ENCODE measurements at places on chromosomes 1 and 21.

DNA sequence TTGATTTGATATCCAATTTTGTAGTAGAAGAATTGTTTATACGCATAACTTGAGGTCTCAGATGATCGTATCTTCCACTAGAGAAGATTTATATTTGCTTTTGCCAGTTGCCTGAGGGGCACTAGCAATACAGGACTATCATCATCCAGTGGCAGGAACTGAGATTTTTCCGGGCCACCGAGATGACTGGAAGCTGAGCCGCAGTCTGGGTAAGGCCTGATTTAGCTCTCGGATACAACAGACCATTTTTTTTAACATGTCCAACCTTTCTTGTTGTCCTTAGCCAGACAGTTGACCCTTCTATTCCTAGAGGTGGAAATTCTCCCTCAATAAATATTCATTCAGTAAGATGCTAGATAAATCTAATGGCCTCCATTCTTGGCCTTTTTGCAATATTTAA lies 25.4 kb upstream of the GUCA2B start:
- no peak for DNase-seq

- DNase-seq: no peak
Measured at GRCh38 chr1:1527092-1527816, 13.2 kb downstream of the TMEM240 start.

DNA sequence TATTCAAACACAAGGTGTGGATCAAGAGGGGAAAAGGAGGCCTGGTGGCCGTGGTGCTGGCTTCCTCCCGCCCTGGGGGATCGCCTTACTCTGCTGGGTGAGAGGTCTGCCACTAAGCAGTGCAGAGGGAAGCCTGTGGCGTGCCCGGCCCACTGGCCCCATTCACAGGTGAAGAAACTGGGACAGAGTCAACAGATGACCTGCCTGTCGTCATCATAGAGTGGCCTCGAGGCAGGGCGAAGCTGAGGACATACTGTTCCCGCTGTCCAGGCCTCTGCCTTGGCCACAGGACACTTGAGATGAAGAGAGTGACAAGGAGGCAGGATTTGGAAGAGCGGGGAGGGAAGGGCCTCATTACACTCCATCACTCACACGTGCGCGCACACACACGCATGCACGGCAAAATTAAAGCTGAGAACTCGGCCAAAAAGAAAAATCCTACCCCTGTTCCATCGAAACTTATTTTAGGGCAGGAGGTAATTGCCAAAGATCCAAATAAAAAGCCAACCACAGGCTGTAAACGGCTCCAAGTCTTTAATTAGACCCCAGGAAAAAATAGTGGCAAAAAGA lies 50.5 kb downstream of the CASZ1 start:
- DNase-seq: no peak

DNA sequence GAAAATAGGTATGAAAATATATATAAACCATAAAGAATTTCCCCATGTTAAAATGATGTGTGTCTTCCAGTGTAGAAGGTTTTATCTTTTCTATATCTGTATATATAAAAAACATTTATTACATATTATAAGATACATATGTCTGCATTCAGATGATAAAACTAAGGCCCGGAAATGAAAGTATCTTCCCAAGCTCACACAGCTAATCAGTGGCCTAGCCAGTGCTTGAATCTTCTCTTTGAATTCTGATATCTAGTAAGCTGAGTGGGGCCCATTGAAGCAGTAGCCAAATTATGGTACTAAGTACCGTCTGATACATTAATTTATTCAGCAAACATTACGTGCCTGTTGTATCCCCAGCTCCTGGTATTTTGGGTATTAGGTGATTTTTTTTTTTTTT lies 28.6 kb downstream of the UCK2 start:
- DNase-seq: no peak

- DNase-seq: no peak
Measured at GRCh38 chr1:19432943-19433718, 52.2 kb downstream of the CAPZB start.

DNA sequence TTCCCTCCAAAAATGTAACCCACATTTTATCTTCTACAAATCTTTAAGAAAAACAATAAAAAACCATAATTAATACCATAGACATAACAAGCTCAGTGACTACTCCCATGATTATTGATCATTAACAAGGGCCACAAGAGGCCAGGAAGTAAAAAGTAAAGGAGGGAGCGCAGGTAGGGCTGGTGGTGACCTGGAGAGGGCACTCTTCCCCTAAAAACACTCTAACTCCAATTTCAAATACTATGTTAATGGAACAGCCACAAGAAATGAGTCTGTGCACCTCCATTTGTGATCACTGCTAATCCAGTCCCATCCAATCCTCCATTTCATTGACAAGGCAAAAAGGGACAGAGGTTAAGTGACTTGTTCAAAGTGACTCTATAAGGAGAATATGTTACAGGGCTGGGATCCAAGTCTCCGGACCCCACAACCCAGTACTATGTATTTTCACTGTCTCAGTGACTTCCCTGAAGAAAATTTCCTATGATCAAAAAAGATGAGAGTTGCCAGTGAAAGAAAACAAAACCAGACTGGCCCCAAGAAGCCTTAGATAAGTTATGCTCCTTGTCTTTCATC lies 41.2 kb upstream of the CFAP298 start:
- no peak for DNase-seq

DNA sequence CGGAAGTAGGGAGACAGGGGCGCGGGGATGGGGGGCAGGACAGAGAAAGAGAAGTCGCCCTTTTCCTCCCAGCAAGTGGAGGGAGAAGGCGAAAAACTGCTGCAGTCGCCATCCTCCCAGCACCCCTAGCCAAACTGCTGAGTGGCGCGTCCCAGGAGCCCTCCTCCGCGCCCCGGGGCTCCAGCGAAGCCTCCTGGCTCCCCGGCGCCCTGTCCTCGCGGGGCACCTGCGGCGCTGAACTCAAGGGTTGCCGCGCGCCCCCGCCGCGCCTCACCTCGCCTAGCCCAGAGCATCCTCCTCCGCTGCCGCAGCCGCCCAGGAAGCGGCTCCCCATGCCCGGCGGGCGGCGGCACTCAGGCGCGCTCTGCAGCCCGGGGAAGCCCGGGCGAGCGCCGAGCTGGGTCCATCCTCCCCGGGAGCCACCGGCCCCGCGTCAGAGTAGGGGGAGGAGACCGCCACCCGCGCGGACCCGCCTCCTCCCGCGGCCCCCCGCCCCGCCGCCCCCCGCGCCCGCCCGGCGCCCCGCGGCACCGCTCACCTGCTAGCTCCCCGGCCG lies at the start of gene DAB1:
TSS of gene DAB1 (minus strand) at position 405 of the 556 bp plus-strand sequence. CDS start 133,030 bp downstream, outside the sequence.
- no peak for DNase-seq

DNA sequence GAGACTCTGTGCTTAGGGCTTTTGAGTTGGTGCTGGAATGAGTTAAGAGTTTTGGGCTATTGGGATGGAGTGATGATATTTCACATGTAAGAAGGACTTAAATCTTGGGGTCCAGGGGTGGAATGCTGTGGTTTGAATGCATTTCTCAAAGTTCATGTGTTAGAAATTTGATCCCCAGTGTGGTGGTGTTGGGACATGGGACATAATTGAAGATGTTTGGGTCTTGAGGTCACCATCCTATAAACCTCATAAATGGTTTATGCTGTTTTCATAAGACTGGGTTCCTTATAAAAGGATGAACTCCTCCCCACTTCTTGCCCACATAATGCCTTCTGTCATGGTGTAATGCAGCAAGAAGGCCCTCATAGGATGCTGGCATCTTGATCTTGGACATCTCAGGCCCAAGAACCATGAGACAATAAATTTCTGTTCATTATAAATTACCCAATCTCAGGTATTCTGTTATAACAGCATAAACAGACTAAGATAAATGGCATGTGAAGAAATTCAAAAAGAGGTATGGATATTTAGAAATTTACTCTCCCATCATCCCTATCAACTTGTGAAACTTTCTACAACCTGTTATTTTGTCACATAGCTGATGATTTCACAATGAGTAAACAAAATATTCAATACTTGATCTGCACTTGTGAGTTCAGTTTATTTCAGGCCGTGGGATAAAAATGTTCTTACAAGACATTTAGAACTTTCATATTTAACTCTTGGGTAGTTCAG lies 48.0 kb upstream of the NEK7 start:
- DNase-seq: no peak

- DNase-seq: no peak
Measured at GRCh38 chr1:218666263-218666662, 321.1 kb downstream of the TGFB2 start.

DNA sequence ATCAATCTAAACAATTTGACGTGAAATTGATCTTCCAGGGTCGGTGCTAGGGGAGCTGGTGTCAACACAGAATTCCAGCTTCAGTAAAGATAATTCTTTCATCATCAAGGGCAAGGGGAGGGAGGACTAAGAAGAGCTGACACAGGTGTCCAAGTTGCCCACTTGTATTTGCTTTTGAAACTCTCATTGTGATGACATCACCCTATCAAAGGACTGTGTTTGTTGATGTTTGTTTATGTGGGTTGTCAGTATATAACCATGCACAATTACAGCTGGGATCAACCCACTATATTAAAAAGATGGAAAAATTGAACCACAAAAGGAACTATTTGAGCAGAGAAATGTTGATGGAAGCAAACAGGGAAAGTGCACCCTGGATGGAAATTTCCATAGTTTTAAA lies 48.8 kb downstream of the ZC3H11B start:
- DNase-seq: no peak

DNA sequence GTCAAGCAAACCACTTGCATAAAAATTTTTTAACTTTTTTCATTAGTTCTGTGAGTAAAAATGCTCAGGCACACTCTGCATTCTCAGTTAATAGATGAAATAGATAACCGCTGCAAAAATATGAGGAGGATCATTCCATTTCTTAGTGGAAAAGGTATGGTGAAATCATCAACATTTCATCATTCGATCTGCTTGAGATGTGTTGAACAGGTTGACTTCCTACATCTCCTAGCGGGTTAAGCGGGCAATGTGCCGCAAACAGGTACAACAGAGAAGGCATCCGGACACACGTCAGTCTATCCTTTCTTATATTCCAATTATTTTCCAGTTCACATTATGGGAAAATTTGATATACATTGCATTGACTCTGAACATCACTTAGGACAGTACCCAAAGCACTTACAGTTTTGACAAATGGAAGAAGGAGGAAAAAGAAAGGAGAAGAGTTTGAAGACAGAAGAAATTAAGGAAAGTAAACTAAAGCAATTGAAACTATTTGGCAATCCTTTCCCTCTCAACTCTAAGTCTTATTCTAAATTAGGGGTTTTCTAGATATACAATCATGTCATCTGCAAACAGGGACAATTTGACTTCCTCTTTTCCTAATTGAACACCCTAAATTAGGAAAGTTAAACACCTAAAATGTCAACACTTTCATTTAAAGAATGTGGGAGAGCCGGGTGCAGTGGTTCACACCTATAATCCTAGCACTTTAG lies 33.5 kb downstream of the NIBAN1 start:
- no peak for DNase-seq

DNA sequence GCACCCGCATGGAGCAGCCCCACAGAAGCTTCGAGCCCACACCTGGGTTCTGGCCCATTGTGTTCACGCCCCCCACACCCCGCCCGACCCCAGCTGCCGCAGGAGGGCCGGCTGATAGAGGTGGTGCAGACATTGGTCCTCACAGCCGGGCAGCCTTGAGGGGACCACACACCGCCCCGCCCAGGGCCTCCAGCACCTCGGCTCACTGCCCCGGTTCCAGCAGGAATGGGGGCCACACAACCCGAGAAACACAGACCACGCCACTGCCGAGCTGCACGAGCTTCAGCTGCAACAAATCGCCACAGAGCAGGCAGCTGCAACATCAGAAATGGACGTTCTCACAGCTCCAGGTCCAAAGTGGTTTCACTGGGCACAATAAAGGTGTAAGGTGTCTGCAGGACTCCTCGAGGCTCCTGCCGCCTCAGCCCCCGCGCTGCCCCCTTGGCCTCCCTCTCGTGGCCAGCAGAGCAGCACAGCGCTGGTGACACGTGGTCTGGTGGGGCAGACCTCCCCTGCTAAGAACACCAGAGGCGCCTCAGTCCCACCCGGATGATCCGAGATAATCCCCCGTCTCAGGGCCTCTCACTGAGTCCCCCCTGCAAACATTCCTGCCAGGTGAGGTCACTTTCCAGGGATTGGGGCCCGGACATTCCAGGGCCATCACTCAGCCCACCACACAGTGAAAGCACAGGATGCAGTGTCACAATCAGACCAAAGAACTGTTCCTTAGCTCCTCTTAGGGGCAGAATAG lies 62.3 kb upstream of the ADARB1 start:
- DNase-seq: no peak

DNA sequence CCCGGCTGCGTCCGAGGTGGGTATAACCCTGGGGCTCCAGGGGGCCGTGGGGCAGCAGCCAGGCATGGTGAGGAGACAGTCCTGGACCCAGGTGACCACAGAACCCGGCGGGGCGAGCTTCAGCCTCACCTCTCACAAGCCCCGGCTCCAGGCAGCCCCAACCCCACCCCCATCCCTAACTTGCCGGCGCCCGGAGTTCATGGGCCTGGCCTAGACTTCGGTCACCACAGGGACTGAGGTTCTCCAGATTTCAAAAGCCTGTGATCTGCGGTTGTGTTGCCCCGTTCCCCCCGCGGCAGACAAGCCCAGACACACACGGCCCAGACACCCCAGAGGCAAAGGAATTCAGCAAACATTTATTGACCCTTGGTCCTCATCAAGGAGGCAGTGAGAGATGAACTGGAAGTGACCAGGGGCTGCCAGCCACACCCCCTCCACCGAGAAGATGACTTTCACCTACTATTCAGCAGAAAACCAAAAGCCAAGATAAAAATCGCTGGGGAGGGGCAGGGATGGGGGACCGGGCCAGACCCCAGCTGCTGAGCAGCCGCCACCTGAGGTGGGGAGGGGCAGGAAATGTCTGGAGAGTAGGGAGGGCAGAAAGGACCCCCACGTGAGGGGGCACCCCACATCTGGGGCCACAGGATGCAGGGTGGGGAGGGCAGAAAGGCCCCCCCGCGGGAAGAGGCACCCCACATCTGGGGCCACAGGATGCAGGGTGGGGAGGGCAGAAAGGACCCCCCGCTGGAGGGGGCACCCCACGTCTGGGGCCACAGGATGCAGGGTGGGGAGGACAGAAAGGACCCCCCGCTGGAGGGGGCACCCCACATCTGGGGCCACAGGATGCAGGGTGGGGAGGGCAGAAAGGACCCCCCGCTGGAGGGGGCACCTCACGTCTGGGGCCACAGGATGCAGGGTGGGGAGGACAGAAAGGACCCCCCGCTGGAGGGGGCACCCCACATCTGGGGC lies 3.9 kb downstream of the HES4 start:
- no peak for DNase-seq

- DNase-seq: no peak
Measured at GRCh38 chr1:47651311-47652089, 213.7 kb downstream of the FOXD2 start.
